ENCODE measurements at places on chromosomes 3 and 15.

DNA sequence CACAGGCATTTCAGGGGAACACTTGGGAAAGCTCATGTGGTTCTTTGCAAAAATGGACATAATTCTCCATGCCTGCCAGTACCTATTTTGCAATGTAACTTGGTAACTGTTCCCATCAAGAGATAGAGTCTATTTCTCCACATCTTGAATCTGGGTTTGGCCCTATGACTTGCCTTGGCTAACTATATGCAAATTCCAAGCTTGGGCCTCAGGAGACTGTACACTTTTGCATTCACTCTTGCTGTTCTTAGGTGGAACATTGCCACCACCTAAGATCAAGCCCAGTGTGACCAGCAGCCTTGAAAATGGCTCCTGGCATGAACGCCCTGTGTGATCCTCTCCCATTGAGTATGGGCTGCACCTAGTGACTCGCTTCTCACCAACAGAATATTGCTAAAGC is 19.8 kb upstream of the SMAD6 start:
- H3K4me1 ChIP-seq = no peaks in the 10 kb centered on the region
- H3K27ac ChIP-seq = no peak overlapping the region
- no peak for DNase-seq

DNA sequence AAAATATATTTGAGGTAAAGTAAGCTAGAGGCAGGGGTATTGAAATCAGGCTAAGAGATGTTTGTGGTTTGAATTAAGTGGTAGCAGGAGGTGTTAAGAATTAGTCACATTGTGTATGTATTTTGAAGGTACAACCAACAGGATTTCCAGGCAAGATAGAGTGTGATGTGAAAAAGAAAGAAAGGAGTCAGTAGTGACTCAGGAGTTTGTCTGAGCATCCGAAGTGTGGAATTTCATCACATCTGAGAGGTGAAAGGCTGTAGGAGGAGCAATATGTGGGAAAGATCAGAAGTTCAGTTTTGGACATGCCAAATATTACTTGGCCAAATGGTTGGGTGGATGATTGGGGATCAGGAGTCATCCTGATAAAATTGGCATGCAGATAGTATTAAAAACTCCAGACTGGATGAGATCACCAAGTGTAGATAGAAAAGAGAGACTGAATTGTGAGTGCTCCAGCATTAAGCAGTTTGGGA is 32.1 kb upstream of the EBLN2 start:
- peaks cover 88% of the 10 kb centered on the region for H3K4me1 ChIP-seq
- peak overlapping the region; percentile 15 for H3K4me3 ChIP-seq
- H3K27ac ChIP-seq = peak overlapping the region; percentile 81
- H3K36me3 ChIP-seq = peaks cover 45% of the 10 kb centered on the region
- H3K27me3 ChIP-seq = no peaks in the 10 kb centered on the region

GRCh38 chr3:69659180-69659910 is 79.9 kb upstream of the MITF start:
- H3K4me1 ChIP-seq = no peaks in the 10 kb centered on the region
- no peaks in the 10 kb centered on the region for H3K36me3 ChIP-seq
- no peak overlapping the region for H3K27ac ChIP-seq

GRCh38 chr15:49438962-49439631 is 16.1 kb downstream of the FGF7 start:
- no peaks in the 10 kb centered on the region for H3K4me1 ChIP-seq
- no peak for DNase-seq
- H3K36me3 ChIP-seq = no peaks in the 10 kb centered on the region
- no peak overlapping the region for H3K27ac ChIP-seq

- no peaks in the 10 kb centered on the region for H3K36me3 ChIP-seq
- no peak overlapping the region for H3K4me3 ChIP-seq
- no peaks in the 10 kb centered on the region for H3K27me3 ChIP-seq
- peaks cover 3% of the 10 kb centered on the region for H3K4me1 ChIP-seq
- no peak for DNase-seq
- no peak overlapping the region for H3K27ac ChIP-seq
Measured at GRCh38 chr15:28873006-28873405, 12.8 kb upstream of the APBA2 start.

GRCh38 chr3:35757991-35758757 is 118.8 kb downstream of the ARPP21 start:
- no peaks in the 10 kb centered on the region for H3K4me1 ChIP-seq
- H3K36me3 ChIP-seq = no peaks in the 10 kb centered on the region
- no peak overlapping the region for H3K4me3 ChIP-seq
- no peak overlapping the region for H3K27ac ChIP-seq
- DNase-seq = no peak

DNA sequence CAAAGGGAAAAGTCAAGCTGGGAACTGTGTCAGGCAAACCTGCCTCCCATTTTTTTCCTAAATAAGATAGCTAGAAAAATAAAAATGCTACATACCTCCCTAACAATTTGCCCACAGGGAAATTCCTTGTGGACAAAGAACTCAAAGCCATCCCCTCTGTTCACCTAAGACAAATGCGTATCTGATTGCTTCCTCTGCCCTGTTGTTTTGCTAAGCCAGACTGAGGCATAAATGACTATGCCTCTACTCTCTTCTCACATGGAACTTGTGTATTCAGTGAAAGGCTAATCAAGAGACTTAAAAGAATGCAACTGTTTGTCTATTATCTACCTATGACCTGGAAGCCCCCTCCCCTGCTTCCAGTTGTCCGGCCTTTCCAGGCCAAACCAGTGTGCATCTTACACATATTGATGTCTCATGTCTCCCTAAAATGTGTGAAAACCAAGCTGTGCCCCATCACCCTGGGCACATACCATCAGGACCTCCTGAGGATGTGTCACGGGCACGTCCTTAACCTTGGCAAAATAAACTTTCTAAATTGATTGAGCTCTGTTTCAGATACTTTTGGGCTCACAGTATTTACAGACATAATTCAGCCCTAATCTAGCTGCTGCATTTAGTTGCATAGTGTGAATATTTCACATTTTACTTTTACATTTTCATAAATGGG is 15.8 kb downstream of the CHD2 start:
- peaks cover 88% of the 10 kb centered on the region for H3K4me1 ChIP-seq
- peak overlapping the region; percentile 99 for H3K27ac ChIP-seq
- DNase-seq = no peak
- no peaks in the 10 kb centered on the region for H3K27me3 ChIP-seq

DNA sequence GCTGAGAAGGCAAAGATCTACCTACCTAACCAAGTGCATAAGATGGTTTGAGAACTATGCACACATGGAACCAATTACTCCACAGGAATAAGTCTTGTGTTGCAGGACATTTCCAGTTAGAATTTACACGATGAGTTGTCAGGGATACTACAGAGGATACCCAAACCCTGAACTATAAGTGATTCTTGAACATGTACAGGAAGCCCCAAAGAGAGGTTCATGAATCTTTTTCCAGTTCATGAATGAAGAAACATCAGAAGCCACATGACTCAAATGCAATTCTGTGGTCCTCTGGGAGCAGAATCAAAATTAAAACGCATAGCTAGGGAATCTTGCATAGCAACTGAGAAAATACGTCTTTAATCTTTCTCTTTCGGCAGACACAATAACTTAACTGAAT is 114.1 kb upstream of the LMCD1 start:
- no peaks in the 10 kb centered on the region for H3K4me1 ChIP-seq
- DNase-seq = no peak
- no peaks in the 10 kb centered on the region for H3K36me3 ChIP-seq
- H3K27me3 ChIP-seq = no peaks in the 10 kb centered on the region

- peaks cover 2% of the 10 kb centered on the region for H3K27me3 ChIP-seq
- no peak overlapping the region for H3K27ac ChIP-seq
- H3K4me3 ChIP-seq = no peak overlapping the region
- H3K36me3 ChIP-seq = no peaks in the 10 kb centered on the region
- DNase-seq = no peak
Measured at GRCh38 chr3:68751888-68752287, 180.5 kb downstream of the TAFA4 start.

GRCh38 chr3:39090922-39091321 is 16.5 kb downstream of the GORASP1 start:
- peak overlapping the region; percentile 71 for H3K27ac ChIP-seq
- peaks cover 27% of the 10 kb centered on the region for H3K36me3 ChIP-seq
- DNase-seq = no peak

DNA sequence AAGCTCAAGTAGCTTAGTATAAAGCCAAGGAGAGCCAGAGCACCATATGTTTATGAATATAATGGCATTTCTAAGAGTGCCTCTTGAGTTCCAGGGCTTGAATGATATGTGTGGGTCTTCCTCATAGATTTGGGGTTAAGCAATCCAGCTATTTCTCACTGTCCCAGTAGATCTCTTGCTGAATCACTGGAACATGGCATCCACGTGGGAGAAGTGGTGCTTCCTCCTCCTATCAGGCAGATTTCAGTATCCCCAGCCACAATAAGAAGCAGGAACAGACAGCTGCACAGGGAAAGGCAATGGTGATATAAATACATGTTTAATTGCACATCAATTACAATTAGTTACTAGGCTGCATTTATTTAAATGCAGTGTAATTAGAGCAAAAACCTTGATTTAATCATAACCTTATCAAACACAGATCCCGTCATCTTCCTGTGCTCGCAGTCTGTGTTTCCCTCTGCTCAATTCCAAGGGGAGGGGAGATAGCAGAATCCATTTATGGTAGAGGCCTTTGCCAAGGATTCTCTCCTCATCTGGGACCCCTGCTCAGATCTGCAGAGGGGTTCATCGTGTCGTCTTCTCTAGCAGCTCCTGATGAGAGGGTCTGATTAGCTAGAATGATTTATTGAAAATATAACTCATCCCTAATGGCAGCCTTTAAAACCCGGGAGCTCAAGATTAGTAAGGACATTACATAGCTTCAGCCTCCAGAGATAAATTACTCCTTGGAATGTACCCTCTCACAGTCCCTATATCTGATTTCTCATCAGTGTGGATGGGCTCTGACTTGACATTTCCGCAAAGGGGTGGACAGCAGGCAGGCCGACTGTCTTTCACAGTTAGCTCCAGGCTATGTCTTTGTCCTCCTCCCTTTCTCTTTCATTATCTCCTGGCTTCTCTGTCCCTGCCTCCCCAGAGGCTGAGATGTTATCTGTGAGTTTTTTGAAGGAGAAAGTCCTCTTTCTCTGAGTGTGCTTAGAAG is 775.9 kb downstream of the AGBL1 start:
- no peak for DNase-seq
- no peak overlapping the region for H3K4me3 ChIP-seq
- H3K27me3 ChIP-seq = peaks cover 2% of the 10 kb centered on the region
- H3K27ac ChIP-seq = no peak overlapping the region

- H3K36me3 ChIP-seq = no peaks in the 10 kb centered on the region
- H3K27ac ChIP-seq = no peak overlapping the region
- H3K4me3 ChIP-seq = no peak overlapping the region
- H3K27me3 ChIP-seq = peaks cover 9% of the 10 kb centered on the region
Measured at GRCh38 chr3:46574243-46574646, 8.1 kb upstream of the LRRC2 start.

DNA sequence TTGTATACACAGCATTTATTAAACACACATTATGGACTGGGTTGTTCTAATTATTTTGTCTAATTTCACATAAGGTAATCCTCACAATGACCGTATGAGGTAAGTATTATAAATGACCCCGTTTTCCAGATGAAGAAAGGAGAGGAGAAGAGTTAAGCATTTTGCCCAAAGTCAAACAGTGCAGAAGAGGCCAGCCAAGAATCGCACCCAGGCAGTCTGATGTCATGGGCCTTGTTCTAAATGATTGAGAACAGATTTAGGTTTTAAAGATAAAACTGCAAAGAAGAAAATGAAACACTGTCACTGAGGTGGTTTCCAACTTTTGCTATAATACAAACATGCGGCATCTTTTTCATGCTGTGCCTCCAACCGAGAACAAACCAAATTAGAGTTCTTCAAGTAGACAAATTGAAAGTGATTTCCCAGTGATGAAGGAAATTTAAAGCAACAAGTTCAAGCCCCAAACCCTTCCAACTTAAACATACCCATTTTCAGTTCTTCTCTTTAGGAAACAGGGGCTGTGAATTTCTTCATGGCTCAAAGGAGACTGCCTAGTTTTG is 155.3 kb downstream of the THRB start:
- H3K27me3 ChIP-seq = no peaks in the 10 kb centered on the region
- no peak overlapping the region for H3K27ac ChIP-seq
- no peaks in the 10 kb centered on the region for H3K4me1 ChIP-seq
- H3K36me3 ChIP-seq = no peaks in the 10 kb centered on the region

- peak overlapping the region; percentile 97 for H3K27ac ChIP-seq
- peaks cover 74% of the 10 kb centered on the region for H3K4me1 ChIP-seq
- H3K36me3 ChIP-seq = peaks cover 16% of the 10 kb centered on the region
- H3K27me3 ChIP-seq = no peaks in the 10 kb centered on the region
- no peak for DNase-seq
Measured at GRCh38 chr15:50764461-50765194, 878 bp downstream of the SPPL2A start.

GRCh38 chr3:42805141-42805821 is 991 bp upstream of the HIGD1A start:
- DNase-seq = peak; percentile 10
- H3K4me3 ChIP-seq = peak overlapping the region; percentile 99
- H3K27me3 ChIP-seq = peaks cover 10% of the 10 kb centered on the region

GRCh38 chr3:16366581-16366980 is 101.6 kb downstream of the OXNAD1 start:
- H3K36me3 ChIP-seq = peaks cover 76% of the 10 kb centered on the region
- no peak for DNase-seq
- H3K4me1 ChIP-seq = peaks cover 53% of the 10 kb centered on the region

DNA sequence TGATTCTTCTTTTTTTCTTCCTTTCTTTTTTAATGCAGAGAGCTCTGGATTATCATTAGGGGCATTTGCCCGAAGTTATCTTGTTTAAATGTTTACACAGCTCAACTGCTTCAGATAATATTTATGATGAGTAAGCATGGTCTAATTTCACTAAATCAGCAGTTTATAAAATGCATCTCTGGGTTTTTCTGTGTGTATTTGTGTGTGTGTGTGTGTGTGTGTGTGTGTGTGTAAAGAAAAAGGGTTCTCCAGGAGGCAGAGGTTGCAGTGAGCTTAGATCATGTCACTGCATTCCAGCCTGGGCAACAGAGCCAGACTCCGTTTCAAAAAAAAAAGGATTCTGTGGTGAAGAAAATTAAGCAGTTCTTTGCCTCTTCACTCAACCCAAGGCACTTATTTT is 25.9 kb upstream of the TNFSF10 start:
- H3K27ac ChIP-seq = no peak overlapping the region
- H3K4me1 ChIP-seq = peaks cover 57% of the 10 kb centered on the region
- no peaks in the 10 kb centered on the region for H3K36me3 ChIP-seq
- H3K27me3 ChIP-seq = peaks cover 2% of the 10 kb centered on the region

DNA sequence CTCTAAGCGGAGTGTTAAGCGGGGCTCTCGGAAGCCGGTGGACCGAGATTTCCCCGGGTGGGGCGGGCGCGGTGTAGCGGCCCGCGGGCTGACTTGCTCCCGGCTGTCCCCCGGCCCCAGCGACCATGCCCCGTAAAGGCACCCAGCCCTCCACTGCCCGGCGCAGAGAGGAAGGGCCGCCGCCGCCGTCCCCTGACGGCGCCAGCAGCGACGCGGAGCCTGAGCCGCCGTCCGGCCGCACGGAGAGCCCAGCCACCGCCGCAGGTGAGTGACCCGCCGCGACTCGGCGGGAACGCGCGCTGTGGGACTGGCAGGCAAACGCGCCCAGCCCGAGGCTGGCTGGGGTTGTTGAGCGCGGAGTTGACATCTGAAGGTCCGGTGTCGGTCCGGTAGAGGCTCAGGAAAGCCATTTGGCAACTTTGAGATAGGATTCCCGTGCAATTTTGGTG is 1.3 kb downstream of the SMC4 start:
- peaks cover 7% of the 10 kb centered on the region for H3K27me3 ChIP-seq
- peak; percentile 30 for DNase-seq
- peaks cover 56% of the 10 kb centered on the region for H3K36me3 ChIP-seq
- H3K4me3 ChIP-seq = peak overlapping the region; percentile 99

- H3K4me3 ChIP-seq = no peak overlapping the region
- no peak overlapping the region for H3K27ac ChIP-seq
- H3K4me1 ChIP-seq = peaks cover 28% of the 10 kb centered on the region
- no peaks in the 10 kb centered on the region for H3K27me3 ChIP-seq
- no peaks in the 10 kb centered on the region for H3K36me3 ChIP-seq
Measured at GRCh38 chr3:177538048-177538749, 340.9 kb upstream of the TBL1XR1 start.

Measured in activated naive CD8-positive, alpha-beta T cell treated with anti-CD3 and anti-CD28 coated beads, Interleukin-2, amount 50 U/mL, for 24 hours (primary cell).